ENCODE measurements at places on chromosomes 2 and 18.

- DNase-seq: no peak
Measured at GRCh38 chr2:226659410-226659809, 140.2 kb downstream of the IRS1 start.

DNA sequence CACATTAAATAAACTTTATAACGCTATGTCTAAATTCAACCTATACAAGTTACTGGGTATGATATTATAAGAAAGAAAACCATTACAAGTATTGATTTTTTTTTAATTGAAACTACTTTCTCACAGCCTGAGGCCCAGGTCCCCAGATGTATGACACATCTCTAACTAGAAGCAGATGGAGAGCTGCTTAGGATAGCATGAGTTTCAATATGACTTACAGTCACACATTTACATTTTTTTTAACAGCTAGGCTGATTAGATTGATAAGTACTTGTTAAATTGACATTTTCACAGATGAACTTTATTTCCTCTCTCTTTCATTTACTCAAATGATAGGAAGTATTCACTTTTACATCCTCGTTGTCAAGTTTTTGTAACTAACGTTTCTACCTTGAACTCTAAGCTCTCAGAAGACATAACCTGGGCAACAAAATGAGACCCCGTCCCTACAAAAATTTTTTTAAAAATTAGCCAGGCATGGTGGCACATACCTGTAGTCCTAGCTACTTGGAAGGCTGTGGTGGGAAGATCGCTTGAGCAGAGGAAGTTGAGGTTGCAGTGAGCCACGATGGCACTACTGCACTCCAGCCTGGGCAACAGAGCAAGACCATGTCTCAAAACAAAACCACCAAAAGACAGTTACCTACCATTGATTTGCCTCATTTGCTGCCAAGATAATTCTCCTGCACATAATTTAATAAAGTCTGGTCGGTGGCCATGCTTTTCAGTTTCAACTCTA, 52.4 kb downstream of the STK39 start:
- no peak for DNase-seq

DNA sequence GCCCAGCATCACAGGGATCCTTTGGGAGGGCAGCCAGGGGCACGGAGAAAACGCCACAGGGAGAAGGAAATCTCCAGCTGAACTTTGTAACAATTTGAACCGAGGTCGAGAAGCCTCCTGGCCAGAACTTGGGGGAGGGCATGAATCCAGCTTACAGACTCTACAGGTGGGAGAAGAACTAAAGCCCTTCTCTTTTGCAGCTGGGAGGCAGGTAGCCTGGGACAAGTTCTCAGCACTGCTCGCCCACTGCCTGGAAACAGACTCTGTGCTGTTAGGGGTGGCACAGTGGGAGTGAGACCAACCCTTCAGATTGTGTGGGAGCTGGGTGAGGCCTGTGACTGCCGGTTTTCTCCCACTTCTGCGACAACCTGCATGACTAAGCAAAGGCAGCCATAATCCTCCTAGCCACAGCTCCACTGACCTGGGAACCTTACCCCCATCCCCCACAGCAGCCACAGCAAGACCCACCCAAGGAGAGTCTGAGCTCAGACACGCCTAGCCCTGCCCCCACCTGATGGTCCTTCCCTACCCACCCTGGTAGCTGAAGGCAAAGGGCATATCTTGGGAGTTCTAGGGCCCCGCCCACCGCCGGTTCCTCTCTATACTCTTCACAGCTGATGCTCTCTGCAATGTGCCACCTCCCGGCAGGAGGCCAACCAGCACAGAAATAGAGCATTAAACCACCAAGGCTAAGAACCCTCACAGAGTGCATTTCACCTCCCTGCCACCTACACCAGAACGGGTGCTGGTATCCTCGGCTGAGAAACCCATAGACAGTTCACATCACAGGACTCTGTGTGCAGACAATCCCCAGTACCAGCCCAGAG, 136.0 kb upstream of the SIX2 start:
- no peak for DNase-seq

- no peak for DNase-seq
Measured at GRCh38 chr18:11553098-11553940, 56.1 kb upstream of the SLC35G4 start.

DNA sequence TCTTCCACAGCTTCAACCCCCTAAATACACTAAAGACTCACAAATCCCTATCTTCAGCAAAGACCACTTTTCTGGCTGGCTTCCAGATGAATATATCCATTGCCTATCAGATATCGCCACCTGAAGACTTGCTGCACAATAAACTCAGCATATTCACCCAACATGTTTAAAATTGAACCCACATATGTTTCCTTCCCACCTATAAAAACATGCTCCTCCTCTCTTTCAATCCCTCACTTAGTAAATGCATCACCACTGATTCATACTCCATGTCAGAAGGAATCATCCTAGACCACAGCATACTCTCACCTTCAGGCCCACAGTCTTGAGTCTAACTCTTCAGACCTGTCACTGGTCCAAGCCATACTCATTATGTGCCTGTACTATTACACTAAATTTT, 5.3 kb downstream of the SPC25 start:
- DNase-seq: no peak

GRCh38 chr2:82789851-82790205, 1669.3 kb downstream of the SUCLG1 start:
- DNase-seq: no peak

DNA sequence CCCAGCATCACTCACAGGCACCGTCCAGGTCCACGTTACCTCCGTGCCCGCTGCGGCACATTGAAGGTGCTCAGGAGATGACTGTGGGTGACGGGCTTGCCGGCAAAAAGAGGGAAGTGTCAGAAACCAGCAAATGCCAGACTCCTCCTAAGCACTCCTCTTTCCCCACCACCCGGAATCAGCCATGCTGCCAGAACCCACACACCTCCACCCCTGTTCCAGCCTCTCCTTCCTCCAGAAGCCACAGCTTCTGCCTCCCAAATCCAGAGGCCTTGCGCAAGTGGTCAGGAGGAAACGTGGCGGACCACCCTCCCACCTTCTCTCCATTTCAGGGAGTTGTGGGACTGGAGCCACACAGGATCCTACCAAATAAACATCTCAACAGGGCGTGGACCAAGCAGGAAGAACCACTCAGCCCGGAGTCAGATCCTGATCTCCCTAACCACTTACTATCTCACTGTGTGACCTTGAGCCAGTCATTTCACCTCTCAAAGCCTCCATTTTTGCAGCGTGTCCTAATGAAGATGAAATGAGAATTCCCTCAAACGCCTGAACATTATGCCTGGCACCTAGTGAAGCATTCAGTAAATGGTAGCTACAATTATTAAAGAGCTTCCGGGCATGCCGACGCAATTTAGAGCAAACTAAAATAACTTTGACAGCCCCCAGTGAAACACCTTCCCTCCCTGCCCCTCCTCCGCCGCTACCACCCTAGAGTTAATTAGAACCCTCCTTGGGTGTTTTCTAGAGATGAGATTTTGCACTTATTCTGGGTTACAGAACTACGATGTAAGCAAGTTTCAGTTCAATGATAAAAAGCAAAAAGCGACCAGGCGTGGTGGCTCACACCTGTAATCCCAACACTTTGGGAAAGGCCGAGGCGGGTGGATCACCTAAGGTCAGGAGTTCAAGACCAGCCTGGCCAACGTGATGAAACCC, 32.9 kb downstream of the SMAD7 start:
- no peak for DNase-seq

- no peak for DNase-seq
Measured at GRCh38 chr2:190255676-190256075, 64.0 kb downstream of the HIBCH start.

- no peak for DNase-seq
Measured at GRCh38 chr2:187445051-187445450, 3.0 kb downstream of the CALCRL start.

DNA sequence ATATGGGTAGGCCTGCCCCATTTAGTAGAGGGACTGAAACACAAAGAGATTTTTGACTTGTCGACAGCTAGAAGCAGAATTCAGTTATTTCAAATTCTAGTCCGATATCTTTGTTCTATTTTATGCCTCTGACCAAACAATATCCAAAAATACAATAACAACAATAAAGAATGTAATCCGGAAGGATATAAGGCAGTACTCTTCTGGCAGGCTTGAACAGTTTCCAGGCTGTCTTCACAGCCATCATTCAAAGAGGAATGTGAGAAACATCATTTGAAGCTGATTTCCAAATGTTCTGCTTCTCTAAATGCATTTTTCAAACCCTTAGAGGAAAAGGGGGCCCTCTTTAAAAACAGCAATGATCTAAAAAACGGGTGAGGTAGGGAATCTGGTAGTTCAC, 36.7 kb upstream of the SPTBN1 start:
- DNase-seq: no peak

- DNase-seq: no peak
Measured at GRCh38 chr2:22276696-22277095, 1108.3 kb upstream of the KLHL29 start.

GRCh38 chr2:9143264-9143815, 63.3 kb upstream of the ASAP2 start:
- no peak for DNase-seq

- no peak for DNase-seq
Measured at GRCh38 chr2:145070703-145071102, 550.8 kb upstream of the ZEB2 start.

DNA sequence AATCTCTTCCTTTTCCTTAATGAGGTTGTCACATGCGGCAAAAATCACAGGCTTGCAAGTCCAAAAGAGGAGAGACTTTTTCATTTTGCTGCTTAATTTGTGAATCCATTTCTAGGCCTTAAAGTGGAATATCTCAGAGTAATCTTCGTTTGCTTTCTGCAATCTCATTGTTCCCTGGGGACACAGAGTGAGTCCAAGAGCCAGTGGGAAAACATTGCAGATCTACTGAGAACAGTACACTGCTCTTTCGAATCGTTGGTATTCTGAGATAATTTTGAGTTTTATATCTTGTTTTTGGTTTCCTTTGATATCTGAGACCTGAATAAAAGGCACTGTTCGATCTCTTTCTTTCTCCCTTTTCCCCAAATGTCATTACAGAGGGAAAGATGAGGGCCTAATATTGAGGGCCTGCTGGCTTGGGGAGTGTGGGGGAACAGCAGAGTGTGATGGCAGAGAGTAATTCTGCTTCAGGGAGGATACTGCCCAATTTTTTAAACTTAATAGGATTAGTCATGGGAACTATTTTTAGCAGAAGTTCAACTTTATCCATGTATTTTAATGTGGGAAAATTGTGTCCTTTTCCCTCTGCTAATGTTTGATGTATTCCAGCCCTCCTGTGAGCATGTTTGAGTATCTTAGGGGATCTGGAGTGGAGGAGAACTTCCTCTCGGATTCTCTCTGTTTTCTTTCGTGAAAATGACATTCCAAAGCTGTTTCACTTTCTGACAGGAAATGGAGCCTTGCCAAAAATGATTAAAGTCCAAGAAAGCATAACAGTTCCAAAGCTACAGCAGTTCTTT, 418.2 kb upstream of the ZEB2 start:
- no peak for DNase-seq

- no peak for DNase-seq
Measured at GRCh38 chr2:27856386-27856785, 33.8 kb downstream of the RBKS start.

- no peak for DNase-seq
Measured at GRCh38 chr2:108226564-108226963, 13.2 kb upstream of the SULT1C3 start.

- no peak for DNase-seq
Measured at GRCh38 chr2:23692263-23692662, 234.7 kb downstream of the ATAD2B start.

GRCh38 chr18:59056706-59057492, 82.8 kb upstream of the SEC11C start:
- no peak for DNase-seq

- DNase-seq: no peak
Measured at GRCh38 chr2:239791526-239792404, 233.4 kb downstream of the NDUFA10 start.

DNA sequence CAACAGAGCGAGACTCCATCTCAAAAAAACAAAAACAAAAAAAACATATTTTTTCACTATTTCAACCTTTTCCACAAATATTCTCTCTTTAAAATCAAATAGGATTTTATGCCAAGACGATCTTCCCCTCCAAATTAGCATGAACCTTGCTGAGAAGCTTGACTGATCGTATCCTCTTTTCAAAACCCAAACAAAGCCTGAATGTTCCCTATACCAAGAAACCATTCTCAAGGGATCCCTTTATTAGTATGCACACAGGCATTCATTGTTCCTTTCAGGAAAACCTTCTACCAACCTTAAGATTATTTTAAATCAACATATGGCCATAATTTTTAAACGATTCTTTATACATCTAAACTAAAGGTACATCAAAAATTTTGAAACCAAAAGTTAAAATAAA, 6.3 kb downstream of the SPIRE1 start:
- DNase-seq: no peak

DNA sequence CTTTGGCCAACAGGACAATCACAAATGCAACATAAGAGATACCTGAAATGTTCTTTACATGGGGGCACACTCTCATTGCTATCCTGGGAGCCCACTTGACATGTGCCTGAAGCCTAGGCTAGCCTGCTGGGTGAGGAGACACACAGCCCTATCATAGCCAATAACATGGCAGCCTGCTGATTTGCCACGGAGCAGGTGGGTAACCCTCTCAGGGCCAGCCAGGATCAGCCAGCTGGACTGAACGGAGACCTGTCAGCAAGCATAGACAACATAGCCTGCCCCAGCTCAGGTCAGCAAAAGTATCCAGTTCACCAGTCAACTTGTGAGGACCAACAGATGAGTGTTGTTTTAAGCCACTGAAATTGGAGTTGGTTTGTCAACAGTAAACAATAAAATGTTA, 566.5 kb downstream of the DCDC2C start:
- no peak for DNase-seq

GRCh38 chr2:43041661-43042360, 184.6 kb downstream of the ZFP36L2 start:
- no peak for DNase-seq

- no peak for DNase-seq
Measured at GRCh38 chr2:127011796-127012195, 95.2 kb downstream of the BIN1 start.

DNA sequence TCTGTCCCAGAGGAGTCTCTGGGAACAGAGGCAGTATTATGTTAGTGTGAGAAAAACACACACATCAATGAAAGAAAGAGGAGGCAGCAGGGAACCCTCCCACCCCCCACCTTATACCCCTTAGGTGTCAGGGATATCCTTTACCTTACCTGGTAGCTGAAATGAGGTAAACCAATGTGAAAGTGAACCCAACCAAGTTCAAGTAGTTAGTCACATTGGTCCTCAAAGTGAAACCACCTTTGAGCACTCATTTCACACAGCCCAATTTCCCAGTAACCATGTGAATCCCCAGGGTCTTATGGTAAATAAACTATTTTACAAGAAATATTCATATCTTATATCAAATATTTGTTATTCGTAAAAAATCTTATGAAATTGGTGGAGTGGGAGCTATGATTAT, 377.8 kb downstream of the LRATD1 start:
- no peak for DNase-seq

DNA sequence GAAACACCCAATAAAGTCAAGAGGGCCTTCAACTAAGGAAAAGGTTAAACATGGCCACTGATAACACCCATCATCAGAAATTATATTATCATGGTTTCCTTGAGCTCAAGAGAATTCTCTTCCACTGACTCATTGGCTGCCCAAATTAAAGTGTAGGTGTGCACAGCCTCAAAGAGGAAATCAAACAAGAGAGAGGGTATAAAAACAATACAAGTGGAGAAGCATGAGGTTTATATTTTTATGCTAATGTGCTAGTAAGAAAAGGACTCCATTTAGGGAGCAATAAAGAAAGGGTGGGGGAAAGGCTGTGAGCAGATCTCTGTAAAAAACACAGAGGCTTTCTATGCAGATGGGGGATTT, 168.8 kb upstream of the VRK2 start:
- no peak for DNase-seq

All from stimulated activated CD4-positive, alpha-beta T cell treated with anti-CD3 and anti-CD28 coated beads, TNF-alpha, amount 100 ng/mL, for 4 hours (primary cell).